GF-D8 (cell line): ENCODE measurements at places on chromosomes 2 and 18.

DNA sequence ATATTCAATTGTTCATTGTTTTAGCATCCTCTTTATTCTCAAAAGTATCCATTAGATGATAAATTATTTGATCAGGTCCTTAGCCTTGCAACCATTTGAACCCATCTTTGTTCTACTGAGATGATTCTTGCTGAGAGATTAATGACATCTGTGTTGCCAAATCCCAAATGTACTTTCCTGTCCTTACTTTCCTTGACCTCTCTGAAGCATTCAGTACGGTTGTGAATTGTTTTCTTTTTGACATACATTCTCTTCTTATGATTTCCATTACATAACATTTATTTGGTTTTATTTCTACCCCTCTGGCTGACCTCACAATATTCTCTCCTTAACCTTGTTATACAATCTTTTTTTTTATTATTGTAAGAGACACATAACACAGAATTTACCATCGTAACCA is 1058.6 kb upstream of the CNTNAP5 start:
- no peak for DNase-seq

DNA sequence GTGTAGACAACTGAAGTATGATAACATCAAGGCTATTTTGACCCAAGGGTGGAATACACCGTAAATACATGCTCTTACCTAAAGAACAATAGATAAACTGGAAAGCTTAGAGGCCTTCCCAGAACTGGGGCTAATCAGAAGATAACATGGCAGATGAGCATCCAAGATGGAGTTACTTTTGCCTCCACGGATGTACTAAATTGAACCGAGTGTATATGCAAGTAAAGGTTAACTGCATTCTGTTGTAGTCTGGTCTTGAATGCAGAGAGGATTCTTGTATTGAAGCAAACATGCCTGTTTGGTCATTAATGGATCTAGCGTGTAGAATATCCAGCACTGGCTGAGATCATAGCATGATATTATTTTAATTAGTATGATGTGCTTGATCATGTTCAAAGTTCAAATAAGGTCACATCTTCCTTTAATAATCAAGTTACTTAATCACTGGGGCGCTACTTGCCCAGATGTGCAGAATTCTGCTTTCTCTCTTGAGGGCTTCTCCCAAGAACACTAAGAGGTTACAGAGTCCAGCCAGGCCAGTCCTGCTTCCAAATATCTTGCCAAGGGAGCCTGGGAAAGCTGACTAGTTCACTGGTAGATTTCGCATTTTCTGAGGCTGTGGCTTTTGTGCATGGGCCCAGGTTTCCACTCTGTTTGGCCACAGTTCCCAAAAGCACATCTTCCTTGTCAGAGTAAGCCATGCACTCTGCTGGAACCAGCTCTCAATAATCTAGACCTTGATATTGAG is 37.5 kb upstream of the ACSL3 start:
- DNase-seq: no peak

GRCh38 chr18:55448420-55448819 is 139.6 kb downstream of the TCF4 start:
- no peak for DNase-seq

DNA sequence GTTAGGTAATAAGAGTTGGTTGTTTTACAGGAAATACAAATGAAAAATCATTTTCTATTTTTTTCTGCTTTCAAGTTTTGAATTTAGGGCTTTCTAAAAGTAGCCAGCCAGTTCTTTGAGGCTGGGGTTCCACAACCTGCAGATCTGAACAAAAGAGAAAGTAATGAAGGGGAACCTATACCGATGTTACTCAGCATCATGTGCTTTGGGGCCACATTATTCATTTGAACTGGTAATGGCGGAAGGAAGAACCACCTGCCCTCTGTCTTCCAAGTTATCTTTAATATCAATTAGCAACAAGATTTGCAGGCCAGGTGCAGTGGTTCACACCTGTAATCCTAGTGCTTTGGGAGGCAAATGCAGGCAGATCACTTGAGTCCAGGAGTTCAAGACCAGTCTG is 12.9 kb upstream of the MRO start:
- no peak for DNase-seq

DNA sequence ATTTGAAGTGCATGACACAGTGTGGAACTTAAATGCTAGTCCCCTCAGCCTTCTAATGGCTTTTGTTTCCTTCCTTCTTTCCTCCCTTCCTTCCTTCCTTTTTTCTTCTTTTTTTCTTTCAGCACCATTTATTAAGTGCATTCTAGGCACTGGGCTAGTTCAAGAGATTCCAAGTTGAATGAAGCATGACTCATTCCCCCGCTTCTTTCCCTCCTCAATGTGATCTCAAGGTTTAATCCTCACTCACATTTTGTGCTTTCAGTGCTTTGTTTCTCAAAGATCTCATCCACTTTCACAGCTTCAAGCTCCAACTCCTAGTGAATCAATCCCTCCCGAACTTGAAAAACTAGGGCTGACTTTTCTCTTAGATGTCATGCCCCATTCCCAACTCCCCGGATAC is 90.1 kb downstream of the LBH start:
- DNase-seq: no peak

DNA sequence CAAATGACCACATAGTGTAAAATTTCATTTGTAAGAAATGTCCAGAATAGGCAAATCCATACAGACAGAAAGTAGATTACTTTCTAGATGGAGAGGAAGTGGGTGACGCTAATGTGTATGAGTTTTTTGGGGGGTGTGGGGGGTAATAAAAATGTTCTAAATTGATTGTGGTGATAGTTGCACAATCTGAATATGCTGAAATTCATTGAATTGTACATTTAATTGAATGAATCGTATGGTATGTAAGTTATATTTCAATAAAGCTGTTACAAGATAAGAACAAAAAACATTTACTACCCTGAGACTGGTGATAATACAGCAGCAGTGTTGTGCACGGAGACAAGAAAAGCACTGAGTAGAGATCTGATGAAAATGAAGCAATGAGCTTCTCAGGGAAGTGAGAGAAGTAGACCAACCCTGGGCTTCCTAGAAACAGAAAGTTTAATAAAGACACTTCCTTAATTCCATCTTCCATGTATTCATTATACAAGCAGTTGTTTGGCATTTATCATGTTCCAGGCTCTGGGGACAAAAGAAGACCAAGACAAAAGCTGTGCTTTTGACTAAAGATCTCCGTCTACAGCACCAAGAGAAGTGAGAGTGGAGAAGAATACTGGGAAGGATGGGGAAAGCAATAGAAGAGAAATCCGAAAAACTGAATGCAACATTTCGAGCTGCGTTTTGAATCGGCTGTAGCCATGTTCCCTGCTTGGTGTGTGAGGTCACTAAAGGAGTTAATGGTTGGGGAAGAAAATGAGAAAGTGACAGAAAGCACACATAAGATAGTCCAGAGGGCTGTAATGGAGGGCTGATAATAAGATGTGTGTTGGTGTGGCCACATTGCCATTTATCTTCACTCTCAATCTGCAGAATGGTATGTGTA is 1.8 kb upstream of the PDE11A start:
- DNase-seq: no peak

DNA sequence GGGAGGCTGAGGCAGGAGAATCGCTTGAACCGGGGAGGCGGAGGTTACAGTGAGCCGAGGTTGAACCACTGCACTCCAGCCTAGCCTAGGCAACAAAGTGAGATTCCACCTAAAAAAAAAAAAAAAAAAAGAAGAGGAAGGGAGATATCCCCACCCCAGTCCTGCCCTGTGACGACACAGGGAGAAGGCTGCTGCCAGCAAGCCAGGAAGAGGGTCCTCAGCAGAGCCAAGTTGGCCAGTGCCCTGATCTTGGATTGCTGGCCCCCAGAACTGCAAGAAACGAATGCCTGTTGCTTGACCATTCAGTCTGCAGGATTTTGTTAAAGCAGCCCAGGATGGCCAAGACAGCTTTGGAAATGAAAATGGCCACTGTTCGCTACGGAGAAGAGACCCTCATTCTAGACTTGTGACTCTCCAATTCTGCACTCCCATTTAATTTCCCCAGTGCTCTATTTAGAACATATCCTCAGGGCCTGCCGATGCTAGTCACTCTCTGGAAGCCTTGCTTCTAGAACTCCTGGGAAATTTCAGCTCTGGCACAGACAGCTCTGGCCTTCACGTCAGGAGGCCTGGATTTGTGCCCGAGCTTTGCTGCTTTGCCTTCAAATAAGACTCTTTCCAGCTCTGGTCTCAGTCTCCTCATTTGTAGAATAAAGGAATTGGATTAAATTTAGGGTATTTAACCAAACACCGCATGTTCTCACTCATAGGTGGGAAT is 15.7 kb upstream of the AMMECR1L start:
- no peak for DNase-seq

DNA sequence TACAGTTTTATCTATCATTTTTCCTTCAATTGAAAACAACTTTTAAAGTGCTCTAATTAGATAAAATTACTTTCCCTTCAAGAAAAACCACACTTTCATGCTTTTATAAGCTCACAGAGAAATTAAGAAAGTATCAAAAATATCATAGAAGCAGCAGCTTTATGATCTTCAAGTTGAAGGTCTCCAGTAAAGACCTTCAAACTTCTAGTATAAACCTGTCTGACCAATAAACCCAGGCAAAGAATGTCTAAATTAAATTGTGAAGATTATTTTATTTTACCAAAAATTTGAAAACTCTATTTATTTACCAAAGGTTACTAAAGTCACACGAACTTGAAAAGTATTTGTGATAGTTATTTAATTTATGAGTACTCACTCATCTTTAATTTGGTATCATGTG is 9.3 kb upstream of the SCTR start:
- DNase-seq: no peak

DNA sequence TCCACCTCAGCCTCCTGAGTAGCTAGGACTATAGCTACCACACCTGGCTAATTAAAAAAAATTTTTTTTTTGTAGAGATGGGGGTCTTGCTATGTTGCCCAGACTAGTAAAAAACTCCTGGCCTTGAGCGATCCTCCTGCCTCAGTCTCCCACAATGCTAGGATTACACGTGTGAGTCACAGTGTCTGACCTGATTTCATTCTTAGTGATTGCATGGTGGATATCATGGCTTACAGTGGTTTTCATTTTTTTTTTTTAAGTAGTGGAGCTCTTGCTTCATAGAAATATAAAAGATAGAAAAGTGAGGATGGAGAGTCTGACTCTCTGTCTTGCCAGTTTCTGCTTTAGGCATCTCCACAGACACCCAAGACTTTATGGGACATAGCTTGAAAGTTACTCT is 83.6 kb downstream of the CDC42EP3 start:
- no peak for DNase-seq

DNA sequence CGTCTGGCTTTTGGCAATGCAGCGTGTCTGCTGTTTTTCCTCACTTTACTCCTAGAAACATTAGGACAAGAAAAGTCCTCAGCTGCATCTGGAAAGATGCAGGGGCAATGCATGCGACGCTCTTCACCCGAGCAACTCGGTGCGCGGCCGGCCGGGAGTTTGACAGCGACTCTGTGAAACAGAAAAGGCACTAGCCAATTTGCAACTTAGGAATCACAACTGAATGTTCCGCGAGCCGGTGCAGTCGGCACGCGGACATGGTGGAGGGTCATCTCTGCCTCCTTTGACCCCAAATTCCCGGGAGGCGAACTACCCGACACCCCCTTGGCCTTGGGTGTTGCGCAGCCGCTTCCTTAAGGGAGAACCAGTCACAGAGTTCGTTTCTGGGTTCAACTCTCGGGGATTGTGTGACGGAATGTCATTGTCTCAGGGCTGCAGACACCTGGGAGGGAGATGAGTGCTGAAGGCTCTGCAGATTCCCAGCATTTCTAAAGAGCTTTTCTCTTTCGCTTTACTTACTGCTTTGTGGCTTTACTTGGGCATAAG is 9.8 kb downstream of the NR4A2 start:
- no peak for DNase-seq

- DNase-seq: no peak
Observed at GRCh38 chr2:128492966-128493811, 174.5 kb upstream of the HS6ST1 start.

- DNase-seq: no peak
Observed at GRCh38 chr2:190569994-190570755, 35.7 kb upstream of the NEMP2 start.

DNA sequence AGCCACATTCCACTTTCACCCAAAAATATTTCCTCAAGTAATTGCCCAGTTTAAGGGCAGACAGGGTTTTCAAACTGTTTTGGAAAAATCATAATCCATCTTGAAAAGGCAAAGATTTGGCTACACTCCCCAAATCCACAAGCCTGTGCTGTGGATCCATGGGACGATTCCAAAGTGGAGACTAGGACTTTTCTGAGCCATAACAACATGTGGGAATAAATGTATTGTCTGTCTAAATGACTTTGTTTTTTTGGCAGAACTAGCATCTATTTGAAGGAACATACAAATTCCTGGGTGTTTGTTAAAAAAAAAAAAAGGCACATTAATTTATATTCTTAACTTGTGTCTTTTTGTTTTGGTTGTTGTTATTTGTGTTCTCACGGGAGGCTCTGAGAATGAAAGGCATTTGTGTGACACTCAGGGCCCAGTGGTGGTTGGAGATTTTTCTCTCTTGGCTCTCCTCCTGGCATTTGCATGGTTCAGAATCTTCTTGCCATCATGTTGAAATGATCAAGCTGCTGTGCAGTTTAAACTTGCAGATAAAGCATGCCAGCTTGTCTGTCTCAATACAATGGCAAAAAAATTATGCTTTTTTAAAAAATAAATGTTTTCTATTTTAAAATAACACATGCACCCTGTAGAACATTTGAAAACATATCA is 277.4 kb downstream of the EN1 start:
- no peak for DNase-seq

GRCh38 chr2:187614756-187615155 is 60.5 kb upstream of the TFPI start:
- no peak for DNase-seq

DNA sequence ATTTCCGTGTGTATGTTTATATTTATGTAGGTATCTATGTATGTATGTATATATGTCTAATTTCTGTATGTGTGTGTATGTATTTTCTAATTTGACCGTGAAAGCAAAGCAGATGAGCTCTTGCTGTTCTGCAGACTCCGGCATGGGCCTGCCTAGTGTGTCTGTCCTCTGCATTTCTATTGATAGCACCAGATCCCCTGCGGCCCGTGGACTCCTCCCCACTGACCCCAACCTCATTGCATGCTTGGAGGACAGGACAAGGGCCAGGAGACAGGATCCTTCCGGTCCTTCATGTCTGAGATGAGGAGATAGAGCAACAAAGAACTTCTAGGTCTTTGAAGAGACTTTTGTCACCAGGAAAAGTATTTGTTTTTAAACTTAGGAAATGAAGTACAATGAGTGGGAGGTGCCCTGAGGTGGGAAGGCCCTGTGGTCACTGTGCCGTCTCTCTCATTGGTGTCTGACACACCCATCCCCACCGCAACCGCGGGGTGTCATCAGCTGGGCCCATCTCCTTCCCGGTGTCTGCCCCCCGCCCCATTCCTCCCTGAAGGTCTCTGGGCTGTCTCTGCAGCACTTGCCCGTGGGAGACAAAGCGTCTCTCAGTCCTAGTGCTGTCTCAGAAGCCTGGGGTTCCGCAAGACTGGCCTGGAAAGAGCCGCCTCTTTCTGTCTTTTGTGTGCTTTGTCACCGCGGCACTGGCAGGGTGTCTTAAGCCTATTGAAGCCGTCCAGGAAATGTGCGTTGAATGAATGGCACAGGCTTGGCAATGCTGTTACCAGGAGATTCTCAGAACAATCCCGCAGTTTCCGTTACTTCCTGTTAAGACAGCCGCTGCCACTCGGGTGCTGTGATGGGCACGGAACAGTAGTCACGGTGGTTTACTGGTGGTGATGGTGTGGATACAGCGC is 216.4 kb downstream of the AGAP1 start:
- no peak for DNase-seq
